ENCODE measurements at places on chromosomes 5 and 9. TPM values are rescaled to one million over a fixed set of nuclear protein-coding genes. Genes with fewer than 3 reads are reported as not detected.

- DNase-seq = no peak
These were observed 112.6 kb downstream of the TMC1 start for GRCh38 chr9:72633966-72634365.

GRCh38 chr5:149429839-149430721 is 51.0 kb upstream of the IL17B start:
- no peak for DNase-seq

OLFML2A gene
- 469 TPM for total RNA-seq

OTULINL gene
- 4.3 TPM for total RNA-seq

ENHO gene
- 1.6 TPM for total RNA-seq

GRCh38 chr9:34524349-34524748 is 1.6 kb upstream of the ENHO start:
- no peak for DNase-seq

SREK1 gene
- 51.0 TPM for total RNA-seq

DNA sequence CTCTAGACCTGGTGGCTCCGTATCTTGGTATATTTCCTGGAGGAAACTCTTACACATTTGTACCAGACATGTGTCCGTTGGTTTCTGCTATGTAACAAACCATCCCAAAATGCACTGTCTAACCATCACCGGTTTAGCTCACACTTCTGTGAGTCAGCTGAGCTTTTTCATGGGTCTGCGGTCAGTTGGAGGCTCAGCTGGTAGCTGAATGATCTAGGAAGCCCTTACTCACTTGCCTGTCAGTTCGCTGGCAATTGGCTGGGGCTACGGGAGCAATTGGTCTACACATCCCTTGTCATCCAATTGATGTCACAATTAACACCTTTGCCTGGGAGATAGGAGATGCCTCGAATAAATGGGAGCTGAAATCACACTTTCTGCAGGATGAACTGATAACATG is 11.6 kb upstream of the WHRN start:
- DNase-seq = no peak

DNA sequence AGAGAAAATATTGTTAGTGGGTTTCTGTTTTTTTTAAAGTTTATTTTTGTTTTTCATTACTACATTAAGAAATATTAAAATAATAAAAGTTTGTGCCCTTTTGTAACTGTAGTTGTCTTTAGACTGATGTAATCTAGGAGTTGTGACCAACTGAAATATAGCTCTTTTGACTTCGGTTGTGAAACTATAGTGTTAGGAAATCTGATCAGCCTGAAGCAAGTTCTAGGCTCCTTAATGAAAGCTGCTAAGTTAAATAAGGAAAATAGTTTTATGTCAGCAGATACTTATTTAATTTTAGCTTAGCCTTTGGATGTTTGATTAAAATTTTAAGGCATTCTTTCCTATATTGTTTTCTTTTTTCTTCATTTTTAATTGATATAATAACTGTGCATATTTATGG is 14.2 kb downstream of the AP3S1 start:
- DNase-seq = no peak

GRCh38 chr5:97162045-97162444 is 19.6 kb upstream of the LIX1 start:
- DNase-seq = no peak

- DNase-seq = no peak
These were observed 12.0 kb upstream of the IFNA1 start for GRCh38 chr9:21428235-21428634.

- DNase-seq = no peak
These were observed 100.7 kb downstream of the CWC27 start for GRCh38 chr5:64869419-64869818.

- no peak for DNase-seq
These were observed 21.9 kb upstream of the FOCAD start for GRCh38 chr9:20662156-20662555.

SPATA31E1 gene
- total RNA-seq = not detected

DNA sequence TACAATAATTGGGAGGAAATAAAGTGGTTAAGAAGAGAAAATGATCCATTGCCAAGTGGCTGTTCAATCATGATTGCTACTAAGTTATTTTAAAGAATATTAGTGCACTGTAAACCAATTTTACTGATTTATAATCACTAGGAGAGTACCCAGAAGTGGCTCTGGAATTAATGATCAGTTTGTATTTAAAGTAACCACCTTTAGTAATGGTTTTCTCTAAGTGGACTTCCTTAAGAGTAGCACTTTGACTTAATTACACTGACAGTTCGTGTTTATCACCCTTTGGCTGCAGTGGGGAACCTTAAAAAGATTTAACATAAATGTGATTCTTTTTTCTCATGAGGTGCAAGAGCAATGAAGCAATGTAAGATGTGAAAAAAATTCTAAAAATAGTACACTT is 310.8 kb downstream of the CDH12 start:
- DNase-seq = no peak

DNA sequence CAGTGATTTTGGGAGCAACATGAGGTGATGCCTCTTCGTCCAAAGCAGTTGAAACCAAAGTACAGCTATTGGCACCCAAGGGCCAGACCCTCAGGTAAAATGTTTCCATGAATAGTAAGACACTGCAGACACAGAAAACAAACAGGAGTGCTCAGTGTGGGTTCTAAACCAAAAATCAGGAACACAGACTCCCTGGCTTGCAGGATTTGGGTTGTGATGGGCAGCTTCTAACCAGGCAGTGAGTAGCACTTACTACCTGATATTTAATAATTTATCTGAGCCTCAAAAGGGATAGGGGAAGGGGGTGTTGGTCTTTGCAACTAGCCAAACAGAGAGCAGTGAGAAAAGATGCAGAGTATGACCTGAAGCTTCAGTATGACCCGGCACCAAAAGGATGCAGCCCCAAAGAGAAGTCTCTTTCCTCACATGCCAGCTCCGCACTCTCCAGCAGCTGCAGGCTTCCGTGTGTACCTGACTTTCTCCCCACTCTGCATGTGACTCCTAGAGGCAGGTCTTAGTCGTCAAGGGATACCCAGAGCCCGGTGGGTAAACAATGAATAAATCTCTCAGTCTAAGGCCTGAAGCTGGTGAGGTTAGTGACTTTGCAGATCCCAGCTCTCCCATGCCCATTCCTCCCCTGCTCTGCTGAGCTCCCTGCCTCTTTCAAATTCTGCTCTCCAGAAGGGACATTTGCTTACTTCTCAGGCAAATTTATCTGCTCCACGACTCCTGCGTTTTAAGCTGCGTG is 105.4 kb upstream of the SPOCK1 start:
- no peak for DNase-seq

RANBP3L gene
- 1.2 TPM for total RNA-seq

GRCh38 chr5:141951332-141951781 is 6.6 kb downstream of the PCDH12 start:
- DNase-seq = no peak

MUSK gene
- not detected for total RNA-seq

- DNase-seq = no peak
These were observed 8.1 kb upstream of the ENTPD8 start for GRCh38 chr9:137449081-137449844.

- DNase-seq = no peak
These were observed 140.2 kb upstream of the TRIM32 start for GRCh38 chr9:116546711-116547581.

DNA sequence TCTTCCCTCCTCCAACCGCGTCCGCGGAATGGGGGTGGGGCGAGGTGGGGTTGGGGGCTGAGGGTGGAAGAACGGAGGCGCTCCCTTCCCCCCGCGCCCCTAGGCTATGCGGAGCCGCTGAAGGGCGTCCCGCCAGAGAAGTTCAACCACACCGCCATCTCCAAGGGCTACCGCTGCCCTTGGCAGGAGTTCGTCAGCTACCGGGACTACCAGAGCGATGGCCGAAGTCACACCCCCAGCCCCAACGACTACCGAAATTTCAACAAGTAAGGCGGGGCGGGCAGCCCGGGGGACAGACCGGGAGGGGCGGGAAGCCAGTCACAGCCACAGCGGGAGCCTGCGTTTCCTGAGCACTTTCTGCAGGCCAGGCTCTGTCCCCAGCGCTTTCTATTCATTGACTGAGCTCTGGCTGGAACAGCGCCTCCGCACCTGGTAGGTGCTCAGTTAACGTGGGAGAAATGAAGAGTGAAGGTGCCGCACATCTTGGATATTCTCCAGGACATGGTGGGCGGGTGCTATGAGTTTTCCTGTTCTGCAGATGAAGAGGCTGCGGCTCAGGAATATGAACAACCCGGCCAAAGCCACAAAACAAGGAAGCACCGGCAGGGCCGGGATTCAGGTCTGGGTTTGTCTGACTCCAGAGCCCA is 11.3 kb downstream of the MYOZ3 start:
- no peak for DNase-seq

PCDHB7 gene
- 1.2 TPM for total RNA-seq

- DNase-seq = no peak
These were observed 89.6 kb downstream of the CCDC171 start for GRCh38 chr9:15642369-15642962.

- DNase-seq = no peak
These were observed 47.0 kb upstream of the CLK4 start for GRCh38 chr5:178673801-178674295.

GRCh38 chr5:102231693-102232619 is 64.1 kb downstream of the SLCO4C1 start:
- no peak for DNase-seq

DNA sequence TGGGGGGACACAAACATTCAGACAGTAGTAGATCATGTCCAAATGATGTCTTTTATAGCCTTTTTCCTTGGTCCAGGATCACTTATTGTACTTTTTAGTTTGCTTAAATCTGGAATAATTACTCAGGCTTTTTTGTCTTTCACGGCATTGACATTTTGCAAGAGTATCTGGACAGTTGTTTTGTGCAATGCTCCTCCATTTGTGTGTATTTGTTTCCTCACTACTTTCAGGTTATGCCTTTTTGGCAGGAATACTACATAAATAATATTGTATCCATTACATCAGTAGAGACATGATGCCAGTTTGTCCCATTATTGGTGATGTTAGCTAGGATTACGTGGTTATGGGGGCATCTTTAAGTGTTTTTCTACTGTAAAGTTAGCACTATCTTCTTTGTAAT is 238.3 kb downstream of the MAN2A1 start:
- no peak for DNase-seq

- no peak for DNase-seq
These were observed 154.7 kb upstream of the ANKH start for GRCh38 chr5:15026011-15026893.

DNA sequence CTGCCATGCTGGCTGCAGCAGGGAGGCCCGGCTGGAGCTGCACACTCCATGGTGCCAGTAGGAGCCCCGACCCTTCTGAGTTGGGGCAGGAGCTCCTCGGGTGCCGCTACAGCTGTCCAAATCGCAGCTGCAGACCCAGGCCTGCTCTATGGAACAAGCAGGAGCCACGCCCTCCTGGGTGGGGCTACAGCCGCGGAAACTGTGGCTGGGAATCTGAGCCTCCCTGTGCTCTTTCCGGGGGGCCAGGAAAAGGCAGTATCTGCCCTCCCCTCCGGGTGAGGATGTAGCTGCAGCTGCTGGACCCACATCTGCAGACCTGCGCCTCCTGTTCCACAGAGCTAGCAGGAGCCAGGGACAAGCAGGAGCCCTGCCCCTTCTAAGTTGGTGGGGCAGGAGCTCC is 278.9 kb upstream of the ACTBL2 start:
- peak; percentile 62 for DNase-seq

PRLR gene
- total RNA-seq = not detected

- DNase-seq = no peak
These were observed 23.4 kb downstream of the CEMIP2 start for GRCh38 chr9:71744754-71745521.

- DNase-seq = no peak
These were observed 111.8 kb downstream of the ACTL7B start for GRCh38 chr9:108743901-108744371.

DNA sequence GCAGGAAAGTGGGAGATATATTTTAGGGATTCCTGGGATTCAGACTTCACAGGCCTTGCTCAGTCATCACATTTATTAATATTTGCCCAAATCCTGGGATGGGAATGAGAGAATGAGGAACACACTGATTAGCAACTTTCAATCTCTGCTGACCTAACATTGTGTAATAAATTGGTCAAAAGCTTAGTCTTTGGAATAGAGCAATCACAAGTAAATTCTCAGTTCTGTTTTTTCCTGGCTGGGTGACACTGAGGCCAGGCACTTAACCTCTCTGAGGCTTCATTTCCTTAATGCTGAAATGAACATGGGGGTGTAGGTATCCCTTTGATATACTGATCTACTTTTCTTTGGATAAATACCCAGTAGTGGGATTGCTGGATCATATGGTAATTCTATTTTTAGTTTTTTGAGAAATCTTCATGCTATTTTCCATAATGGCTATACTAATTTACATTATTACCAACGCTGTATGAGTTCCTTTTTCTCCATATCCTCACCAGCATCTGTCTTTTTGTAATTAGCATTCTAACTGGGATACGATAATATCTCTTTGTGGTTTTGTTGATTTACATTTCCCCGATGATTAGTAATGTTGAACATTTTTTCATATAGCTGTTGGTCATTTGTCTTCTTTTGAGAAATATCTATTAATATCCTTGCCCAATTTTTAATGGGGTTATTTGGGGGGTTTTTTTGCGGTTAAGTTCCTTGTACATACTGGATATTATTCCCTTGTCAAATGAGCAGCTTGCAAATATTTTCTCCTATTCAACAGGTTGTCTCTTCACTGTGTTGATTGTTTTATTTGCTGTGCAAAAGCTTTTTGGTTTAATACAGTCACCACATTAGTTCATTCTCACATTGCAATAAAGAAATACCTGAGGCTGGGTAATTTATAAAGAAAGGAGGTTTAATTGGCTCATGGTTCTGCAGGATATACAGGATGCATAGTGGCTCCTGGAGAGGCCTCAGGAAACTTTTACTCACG is 36.8 kb upstream of the NIPBL start:
- no peak for DNase-seq

IRX2 gene
- 9.1 TPM for total RNA-seq

GRCh38 chr9:20597862-20598261 is 24.4 kb downstream of the MLLT3 start:
- no peak for DNase-seq

- DNase-seq = no peak
These were observed 53.2 kb downstream of the GNA14 start for GRCh38 chr9:77594963-77595362.

DNA sequence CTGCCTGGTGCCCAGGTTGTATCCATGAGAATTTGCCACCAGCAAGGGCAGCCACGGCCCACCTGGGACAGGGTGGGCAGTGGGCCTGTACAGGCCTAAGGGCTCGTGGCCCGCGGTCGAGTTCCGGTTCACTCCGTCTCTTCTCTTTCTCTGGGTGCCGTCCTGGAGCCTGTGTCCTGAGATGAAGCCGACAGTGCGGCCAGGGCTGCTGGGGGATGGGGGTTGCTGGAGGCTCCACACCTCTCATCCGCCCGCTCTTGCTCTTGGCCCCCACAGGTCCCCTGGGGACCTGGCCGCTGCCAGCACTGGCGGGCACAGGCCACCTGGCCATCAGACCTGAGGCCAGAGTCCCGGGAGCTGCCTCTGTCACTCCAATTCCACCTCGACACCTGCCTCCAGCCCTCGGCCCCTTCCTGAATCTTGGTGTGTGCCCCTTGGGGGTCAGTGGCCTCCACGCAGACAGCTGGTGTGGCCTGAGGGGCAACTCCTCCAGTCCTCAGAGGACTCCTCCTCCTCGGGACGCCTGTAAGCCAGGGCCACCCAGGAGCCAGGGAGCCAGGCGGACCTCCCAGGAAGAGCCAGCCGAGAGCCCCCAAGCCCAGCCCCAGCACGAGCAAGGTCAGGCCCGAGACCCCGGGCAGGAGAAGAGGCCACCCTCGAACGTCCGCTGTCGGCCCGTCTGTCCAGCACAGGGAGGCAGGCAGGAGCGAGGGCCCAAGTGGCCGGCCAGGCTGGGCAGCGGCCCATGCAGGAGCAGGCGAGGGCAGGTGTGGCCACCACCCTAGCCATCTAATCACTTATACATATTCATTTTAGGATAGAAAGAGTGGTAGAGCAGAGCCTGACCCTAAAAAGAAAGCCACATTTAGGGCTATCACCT is 5.2 kb downstream of the LRRC26 start:
- DNase-seq = no peak
